ENCODE measurements at places on chromosomes 5 and 9.

GRCh38 chr9:35749515-35750255, 598 bp downstream of the RGP1 start:
- no peak for DNase-seq

DNA sequence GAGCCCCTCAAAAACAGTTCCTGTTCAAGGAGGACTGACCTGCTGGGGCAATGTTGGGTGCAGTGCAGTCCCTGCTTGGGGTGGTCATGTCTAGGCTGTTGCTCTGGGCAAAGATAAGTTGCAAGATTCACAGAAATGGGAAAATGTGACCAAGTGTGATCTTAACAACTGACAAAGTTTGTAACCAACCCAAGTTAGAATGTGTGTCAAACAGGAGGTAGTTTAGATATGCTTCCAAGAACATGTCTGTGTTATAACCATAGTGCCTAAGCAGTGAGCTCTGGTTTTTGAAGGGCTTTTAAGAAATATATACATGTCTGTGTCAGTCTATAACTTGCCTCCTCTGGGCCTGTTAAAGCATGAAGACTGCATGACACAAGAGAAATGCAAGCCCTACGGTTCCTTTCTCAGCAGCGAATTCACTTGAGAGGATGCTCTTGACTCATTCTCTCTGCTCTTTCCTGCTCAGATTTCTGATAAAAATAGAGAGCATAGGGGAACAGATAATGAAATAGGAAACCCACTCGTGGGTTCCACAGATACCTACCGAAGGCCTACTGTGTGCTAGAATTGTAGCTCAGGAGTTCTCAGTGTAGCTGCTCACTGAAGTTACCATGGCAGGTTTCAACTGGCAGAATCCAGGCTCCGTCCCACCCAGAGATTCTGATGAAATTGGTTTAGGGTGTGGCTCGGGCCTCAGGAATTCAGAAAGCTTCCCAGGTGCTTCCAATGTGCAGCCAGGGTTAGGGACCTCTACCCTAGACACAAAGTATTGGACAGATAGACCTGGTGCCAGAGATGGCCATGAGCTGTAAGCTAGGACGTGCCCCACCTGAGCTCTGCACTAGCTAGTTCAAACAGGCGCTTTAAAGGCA, 52.4 kb downstream of the ARHGEF37 start:
- no peak for DNase-seq

GRCh38 chr9:86525182-86525581, 171.0 kb upstream of the TUT7 start:
- DNase-seq: no peak

- DNase-seq: no peak
Measured at GRCh38 chr5:168844922-168845296, 265.7 kb upstream of the PANK3 start.

DNA sequence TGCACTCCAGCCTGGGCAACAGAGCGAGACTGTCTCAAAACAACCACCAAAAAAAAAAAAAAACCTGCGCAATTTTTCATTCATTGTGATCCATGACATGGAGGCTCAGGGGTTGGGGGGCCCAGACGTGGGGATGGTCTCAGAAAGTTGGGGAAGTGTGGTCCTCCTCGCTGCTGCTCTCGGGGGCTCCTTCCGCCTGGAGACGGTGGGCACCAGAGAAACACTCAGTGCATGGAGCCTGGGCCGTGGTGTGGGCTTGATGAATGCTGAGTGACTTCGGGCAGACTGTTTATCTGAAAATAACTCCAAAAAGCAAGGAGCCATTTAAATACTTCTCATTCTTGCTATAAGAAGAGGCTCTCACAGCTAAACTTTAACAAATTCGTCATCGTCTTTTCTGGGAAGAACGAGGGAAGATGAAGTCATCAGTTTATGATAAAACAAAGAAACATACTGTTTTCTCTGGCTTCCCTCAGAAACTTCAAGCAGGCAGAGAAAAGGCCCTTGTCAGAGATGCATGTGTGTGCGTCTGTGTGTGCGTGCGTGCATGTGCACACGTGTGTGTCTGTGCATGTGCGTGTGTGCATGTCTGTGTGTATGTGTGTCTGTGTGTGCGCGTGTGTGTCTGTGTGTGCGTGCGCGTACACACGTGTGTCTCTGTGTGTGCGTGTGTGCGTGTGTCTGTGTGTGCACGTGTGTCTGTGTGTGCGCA, 35.0 kb downstream of the RASGEF1C start:
- no peak for DNase-seq

DNA sequence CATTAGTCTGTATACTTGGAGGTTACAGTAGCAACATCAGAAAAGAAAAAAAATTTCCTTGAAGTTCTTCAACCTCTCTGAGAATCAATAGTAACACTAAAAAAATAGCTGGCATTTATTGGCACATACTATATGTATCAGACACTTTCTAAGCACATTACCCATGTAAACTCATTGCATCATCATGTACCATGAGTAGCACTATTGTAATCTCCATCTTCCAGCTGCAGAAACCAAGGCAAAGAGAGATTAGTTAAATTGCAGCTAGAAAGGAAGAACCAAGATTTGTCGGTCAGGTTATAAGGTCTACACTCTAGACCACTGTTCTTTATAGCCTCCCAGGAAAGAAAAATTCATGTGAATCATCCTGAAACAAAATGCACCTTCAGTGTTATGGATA, 31.4 kb upstream of the RAB3C start:
- no peak for DNase-seq

GRCh38 chr9:114906922-114907571, 23.3 kb downstream of the TNFSF8 start:
- DNase-seq: no peak

DNA sequence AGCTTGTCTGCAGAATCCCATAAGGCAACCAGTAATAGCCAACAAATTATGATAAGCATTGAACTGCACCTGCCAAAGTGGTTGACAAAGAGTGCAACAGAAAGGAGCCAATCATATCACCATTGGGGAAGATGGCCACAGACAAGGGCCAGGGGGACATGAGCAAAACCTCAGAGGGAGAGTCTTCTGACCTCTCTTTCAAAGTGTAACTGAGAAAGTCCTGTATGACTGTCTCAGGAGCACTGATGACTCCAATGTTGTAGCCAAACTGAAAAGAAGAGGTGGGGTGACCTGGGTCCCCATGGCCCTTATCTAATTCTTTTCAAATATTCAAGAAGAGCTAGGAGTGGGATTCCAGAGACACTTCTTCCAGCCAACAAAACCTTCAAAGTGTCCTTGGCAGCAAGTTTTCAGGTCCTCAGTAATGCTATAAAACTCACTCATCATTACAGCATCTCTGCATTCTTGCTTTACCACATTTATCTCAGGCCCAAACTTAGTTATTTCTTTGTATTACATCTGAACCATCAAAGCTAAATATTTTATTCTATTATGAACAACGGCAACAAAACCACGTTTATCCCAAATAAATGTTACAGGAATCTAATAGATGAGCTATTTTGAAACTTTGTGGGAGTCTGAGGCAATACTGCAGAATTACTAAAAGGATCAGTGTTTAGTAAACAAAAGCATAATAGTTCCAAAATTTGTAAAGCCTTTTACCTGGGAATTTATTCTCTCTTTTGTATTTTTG, 24.4 kb downstream of the FBLL1 start:
- DNase-seq: no peak

Data from central memory CD8-positive, alpha-beta T cell (primary cell).